T1000 (cell line): ENCODE measurements at places on chromosomes 7 and 10.

- DNase-seq, result no peak
Observed at GRCh38 chr7:81499262-81500116, 270.4 kb downstream of the HGF start.

- no peak for DNase-seq
Observed at GRCh38 chr7:109261781-109262180, 692.1 kb downstream of the DNAJB9 start.

GRCh38 chr10:102208311-102209035, 17.6 kb upstream of the ELOVL3 start:
- DNase-seq, result no peak

DNA sequence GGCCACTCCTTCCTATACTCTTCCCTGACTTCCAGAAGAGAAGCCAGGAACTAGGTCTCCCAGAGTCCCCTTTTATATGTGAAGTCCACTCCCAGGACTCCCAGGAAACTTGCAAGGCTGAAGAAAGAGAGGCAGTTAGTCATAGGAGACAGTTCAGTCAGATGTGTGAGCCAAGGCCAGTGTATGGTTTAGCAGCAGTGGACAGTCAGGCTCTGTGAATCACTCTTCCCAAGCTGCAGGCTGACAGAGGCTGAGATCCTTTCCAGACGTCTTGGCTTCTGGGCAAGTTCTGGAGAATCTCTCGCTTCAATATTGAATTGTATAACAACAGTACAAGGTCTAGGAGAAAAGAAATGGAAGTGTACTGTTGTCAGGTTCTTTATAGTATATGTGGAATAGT, 26.9 kb downstream of the BLVRA start:
- DNase-seq, result no peak

DNA sequence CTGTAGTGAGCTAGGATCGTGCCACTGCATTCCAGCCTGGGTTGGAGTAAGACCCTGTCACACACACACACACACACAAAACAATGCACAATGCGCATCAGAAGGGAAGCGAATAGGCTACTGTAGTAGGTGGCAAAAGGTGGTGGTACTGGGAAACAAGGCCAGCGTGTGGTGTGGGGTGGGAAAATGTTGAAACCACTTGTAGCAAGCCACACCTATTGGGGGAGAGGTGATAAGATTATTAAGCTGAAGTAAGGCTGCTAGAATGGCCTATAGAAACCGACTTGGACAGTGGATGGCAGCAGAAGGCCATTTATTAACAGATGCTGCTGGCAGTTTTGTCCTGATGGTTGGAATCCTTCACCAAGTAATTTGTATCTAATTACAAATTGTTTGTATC, 7.2 kb upstream of the CHCHD1 start:
- no peak for DNase-seq

DNA sequence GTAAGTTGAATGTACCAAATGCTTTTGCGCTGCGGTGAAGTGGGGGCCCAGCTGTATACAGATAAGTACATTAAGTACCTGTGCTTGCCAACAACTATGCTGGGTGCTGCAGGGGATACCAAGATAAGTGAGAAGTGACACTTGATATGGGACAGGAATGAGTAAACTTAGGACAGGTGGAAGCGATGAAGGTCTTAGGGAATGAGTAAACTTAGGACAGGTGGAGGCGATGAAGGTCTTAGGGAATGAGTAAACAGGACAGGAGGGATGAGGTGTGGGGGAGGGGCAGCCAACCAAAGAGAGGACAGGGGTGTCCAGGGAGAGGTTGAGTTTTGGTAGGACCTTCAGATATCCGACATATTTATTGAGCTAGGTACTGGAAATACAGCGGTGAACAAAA, 1.4 kb downstream of the MDH2 start:
- no peak for DNase-seq

GRCh38 chr10:35103882-35104281, 13.7 kb upstream of the CUL2 start:
- DNase-seq, result no peak

DNA sequence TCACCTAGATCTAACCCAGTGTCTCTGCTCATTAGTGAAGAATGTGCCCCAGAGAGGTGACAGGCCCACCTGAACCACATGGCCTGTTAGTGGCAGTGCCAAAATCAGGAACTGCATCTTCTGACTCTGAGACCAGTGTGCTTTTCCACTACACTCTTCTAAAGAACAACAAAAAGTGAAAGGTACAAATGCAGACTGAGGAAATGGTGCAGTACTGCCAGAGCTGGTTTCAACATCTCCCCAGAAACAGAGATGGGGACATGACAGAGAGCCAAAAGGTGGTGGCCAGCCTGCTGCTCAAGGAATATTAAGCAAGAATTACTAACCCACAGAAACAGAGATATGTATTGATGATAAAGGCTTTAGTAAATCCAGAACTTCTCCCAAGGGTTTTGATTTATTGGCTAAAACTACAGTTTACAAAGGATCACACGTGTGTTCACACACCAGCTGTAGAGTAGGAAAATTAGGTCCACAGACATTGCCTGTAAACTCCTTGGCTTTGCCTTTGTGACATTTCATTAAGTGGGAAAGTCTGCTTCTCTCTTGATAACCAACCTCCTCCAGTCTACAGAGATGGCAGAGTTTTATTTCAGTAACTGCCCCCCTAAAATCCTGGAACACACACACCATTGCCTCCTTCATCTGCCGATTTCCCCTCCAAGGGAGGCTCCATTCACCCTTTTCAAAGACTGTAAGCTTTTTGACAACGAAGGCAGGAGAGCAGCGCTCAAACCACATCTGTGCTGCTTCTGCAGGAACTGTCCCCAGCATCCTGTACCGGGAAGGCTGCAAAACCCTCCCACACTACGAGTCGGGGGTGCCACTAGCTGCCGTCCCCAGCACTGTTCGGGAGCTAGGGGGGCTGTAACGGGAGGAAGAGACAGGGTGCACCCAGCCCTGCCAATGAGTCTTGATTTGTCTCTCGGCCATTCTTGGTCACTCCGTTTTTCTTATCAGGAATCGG, 29.8 kb downstream of the GSDME start:
- no peak for DNase-seq

DNA sequence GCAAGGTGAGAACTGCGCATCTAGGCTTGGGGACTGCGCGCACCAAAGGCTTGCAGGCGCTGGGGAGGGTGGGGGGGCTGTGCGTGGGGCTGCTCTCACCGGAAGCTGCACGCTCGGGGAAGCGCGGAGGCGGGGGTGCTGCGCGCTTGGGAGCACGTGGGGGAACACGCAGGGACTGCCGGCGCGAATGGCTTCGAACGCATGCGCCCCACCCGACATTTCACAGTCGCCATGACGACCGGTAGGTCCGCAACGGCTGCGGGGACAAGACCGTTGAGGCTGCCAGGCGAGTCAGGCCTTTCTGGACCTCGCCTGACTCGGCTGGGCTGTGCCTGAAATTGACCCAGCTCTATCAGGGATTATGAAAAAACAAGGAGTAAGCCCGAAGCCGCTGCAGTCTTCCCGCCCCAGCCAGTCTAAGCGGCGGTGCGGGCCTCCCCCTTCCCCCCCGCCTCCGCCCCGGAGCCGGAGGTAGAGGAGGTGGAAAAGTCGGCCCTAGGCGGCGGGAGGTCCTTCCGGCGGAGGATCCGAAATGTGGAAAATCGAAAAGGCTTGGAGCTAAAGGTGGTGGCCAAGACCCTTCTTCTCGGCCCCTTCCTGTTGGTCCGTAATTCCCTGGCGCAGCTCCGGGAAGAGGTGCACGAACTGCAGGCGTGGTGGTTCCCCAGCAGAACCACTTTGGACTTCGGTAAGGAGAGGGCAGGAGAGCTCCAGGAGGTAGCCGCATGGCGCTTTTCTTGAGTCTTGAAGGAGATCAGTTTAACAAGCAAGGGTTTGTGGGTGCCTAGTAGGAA, 34.9 kb upstream of the STEAP1 start:
- DNase-seq, result peak; percentile 27

- DNase-seq, result no peak
Observed at GRCh38 chr7:70063927-70064326, 465.7 kb downstream of the AUTS2 start.

- DNase-seq, result no peak
Observed at GRCh38 chr7:122677149-122677548, 21.8 kb downstream of the RNF133 start.

DNA sequence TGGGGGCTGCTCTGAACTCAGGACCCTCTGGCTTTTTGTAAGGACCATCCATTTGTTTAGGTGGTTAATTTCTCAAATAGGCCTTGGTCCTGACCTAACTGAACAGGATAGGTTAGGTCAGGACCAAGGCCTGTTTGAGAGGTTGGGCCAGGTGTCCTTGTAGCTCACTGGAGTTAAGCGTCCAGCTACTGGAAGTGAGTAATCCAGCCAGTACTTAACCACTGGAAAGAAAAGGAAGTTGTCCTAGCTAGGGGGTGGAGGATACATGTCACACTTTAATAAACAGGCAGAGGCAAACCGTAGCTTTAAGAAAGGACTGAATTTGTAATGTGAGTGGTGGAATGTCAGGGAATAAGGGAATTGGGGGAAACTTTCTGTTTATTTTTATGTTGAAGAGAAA, 96.0 kb downstream of the GPR85 start:
- no peak for DNase-seq

DNA sequence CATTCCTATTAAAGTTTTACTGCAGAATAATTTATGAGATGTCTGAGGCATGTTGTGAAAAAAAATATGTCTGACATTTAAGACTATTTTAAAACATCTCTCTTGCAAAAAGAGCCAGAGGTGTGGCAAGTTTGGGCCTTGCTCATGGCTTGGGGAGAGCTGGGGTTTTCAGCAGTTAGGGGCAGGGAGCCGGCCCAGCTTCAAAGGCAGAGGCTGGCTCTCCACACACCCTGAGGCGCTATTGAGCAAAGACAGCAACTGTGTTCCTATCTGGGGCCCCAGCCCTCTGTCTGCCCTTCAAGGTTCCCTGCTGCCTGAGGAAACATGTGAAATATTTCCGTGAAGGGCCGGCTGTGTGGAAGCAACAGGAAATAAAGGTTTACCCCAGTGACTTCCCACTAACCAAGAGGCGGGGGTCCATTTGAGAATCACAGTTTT, 94.0 kb downstream of the SORBS1 start:
- DNase-seq, result no peak

DNA sequence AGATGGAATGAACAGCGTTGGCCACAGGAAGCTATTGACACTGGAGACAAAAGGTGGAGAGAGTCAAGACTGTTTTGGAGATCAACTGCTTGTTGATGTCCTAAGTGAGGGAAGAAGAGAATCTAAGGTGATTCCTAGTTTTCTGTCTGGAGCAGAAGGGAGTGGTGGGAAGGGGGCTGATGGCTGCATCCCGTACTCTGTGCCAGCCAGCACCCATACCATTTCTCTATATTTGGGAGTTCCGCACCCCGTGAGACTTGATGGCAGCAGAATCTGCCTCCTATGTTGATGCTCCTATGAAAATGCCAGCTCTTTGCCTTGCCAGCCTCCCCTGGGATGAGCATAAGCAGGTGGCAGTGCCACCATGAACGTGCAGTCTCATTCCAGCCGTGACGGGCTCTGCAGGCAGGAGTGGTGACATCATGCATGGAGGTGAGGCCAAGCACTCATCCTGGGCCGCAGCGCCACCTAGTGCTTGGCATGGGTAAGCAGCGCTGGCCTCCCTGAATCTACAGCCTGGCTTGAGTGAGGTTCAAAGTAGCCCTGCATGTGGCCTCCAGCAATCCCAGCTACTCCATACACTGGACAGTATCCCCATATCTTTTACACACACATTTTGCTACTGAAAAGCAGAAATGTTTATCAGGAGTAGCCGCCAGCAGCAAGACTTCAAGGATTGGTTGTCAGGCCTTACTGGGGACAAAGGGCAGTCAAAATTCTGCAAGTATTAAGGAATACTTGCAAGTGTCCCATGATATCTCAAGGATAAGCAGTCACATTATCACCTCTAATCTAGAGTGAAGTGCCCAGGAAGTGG, 43.0 kb downstream of the PODXL start:
- DNase-seq, result peak; percentile 15

GRCh38 chr10:123637326-123637880, 28.8 kb upstream of the GPR26 start:
- no peak for DNase-seq

DNA sequence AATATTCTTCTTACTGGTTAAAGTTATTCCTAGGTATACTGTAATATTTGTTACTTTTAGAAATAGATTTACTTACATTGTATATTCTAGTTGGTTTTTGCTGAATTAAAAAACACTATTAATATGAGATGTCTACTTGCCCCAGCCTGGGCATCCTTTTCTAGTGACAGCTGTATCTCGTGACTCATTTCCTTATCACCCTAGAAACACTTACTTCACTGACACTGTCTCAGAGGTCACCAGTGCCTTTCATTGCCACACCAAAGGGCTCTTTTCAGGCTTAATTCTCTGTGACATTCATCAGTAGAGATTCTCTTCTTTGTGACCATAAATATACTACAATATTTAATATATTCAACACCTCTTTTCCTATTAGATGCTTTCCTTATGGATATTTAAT, 194.7 kb downstream of the GALNT17 start:
- DNase-seq, result no peak

DNA sequence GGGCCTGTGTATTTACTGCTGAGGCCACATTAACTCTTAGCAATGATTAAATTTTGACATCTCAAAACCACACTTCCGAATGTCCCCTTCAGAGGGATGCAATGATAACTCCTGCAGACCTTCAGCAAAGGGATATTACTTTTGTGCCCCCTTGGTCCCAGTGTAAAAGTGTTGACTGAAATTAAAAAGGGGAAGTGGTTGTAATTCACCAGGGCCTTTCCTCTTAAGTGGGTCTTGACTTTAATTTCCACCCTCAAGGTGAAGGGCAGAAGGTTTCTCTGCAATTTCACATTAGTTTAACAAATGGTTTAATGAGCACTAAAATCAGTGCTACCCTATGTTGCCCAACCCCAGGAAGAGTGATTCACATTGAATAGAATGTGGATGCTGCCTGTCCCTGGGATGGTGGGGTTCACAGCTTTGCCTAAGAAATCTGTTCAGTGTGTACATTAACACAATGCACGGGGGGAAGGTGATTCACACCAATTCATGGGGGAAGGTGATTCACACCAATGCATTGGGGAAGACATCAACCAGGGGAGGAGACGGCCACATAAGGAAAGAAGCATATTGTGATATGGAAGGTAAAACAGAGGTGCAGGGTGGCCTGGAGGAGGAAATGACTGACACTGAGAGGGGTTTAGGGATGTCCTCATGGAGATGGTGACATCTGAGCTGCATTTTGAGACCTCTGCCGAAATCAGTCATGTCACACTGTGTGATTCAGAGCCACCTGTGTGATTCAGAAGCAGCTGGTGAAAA, 19.4 kb upstream of the TNS3 start:
- no peak for DNase-seq

- DNase-seq, result no peak
Observed at GRCh38 chr7:14381306-14381705, 391.8 kb upstream of the ETV1 start.

DNA sequence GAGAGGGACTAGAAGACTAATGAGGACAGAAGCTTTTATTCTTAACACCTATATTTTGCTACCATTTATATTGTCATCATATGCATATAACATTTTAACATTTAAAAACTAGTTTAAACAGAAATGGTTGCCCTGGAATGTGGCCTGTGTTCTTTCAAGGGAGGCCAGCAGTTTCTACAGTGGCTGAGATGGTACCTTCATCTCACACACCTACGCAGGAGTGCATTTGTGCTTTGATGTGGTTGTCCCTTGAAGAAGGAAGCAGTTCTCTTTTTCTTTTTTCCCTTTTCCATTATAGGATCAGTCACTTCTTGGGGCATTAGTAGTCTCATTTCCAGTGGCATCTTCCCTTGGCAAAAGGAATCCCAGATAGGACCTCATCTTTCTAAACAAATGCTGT, 38.9 kb downstream of the KIAA1217 start:
- DNase-seq, result no peak
